Mesenteric fat pad (tissue), 1 donor: ENCODE measurements at places on chromosomes 16 and 17. TPM values are rescaled to one million over a fixed set of nuclear protein-coding genes. Genes with fewer than 3 reads are reported as not detected.

DNA sequence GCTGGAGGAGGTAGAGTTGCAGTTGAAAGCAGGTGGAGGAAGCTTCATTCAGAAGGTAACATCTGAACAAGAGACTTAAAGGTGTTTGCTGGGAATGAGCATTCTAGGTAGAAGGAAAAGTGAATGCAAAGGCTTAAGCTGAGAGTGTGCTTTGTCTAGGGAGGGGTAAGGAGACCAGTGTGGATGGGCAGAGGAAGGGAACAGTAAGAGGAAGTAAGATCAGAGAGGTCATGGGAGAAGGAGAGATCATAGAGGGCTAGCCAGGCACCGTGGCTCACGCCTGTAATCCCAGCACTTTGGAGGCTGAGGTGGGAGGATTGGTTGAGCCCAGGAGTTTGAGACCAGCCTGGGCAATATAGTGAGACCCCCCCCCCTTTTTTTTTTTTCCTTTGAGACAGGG, 3.3 kb downstream of the STX4 start:
- no peak for DNase-seq

The ITGAD gene
- total RNA-seq: 0.39 TPM

GRCh38 chr16:76947749-76948148, 243.2 kb upstream of the MON1B start:
- DNase-seq: no peak

The DHRS7C gene
- total RNA-seq: not detected

DNA sequence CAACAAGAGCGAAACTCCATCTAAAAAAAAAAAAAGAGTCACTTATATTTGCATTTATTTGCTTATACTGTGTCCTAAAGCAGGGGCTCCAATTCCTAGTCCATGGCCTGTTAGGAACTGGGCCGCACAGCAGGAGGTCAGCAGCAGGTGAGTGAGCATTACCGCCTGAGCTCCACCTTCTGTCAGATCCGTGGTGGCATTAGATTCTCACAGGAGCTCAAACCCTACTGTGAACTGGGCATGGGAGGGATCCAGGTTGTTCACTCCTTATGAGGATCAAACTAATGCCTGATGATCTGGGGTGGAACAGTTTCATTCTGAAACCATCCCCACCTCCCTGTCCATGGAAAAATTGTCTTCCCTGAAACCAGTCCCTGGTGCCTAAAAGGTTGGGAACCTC, 24.9 kb downstream of the ITGB3 start:
- no peak for DNase-seq

- DNase-seq: no peak
Measured at GRCh38 chr17:76193591-76193990, 46.7 kb downstream of the RNF157 start.

- DNase-seq: no peak
Measured at GRCh38 chr17:17189559-17189958, 16.6 kb downstream of the PLD6 start.
